A172 (cell line): ENCODE measurements at places on chromosomes 6 and 20. TPM values are rescaled to one million over a fixed set of nuclear protein-coding genes. Genes with fewer than 3 reads are reported as not detected.

- no peak for DNase-seq
These were observed 1.9 kb downstream of the TRIB3 start for GRCh38 chr20:382291-383115.

- no peak for DNase-seq
These were observed 22.6 kb downstream of the UCKL1 start for GRCh38 chr20:63933646-63934045.

DNA sequence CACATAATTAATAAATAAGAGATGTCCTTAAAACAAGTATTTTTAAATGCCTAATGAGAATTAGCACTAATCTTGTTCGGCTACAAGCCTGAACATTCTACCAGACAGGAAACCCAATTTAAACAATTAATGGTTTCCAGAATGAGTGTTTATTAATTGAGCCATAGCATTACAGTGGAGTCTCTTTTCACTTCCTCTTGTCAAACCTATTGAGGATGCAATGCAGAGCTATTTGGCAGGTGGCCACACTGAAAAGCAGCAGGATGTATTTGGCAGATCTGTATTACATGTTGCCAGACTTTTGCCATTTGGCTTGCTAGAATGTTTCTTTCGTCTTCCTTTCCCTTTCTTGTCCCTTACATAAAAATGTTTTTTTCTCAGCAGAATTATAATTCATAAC, 475.2 kb upstream of the MARCKS start:
- peak; percentile 14 for DNase-seq

- no peak for DNase-seq
These were observed 4.0 kb downstream of the LY6G6F start for GRCh38 chr6:31710523-31711219.

- no peak for DNase-seq
These were observed 183.6 kb upstream of the GMDS start for GRCh38 chr6:2429032-2429431.

- DNase-seq: peak; percentile 93
These were observed 664.8 kb upstream of the MMS22L start for GRCh38 chr6:97947841-97948240.

GRCh38 chr6:150169609-150170008, 26.8 kb downstream of the PPP1R14C start:
- peak; percentile 47 for DNase-seq

DNA sequence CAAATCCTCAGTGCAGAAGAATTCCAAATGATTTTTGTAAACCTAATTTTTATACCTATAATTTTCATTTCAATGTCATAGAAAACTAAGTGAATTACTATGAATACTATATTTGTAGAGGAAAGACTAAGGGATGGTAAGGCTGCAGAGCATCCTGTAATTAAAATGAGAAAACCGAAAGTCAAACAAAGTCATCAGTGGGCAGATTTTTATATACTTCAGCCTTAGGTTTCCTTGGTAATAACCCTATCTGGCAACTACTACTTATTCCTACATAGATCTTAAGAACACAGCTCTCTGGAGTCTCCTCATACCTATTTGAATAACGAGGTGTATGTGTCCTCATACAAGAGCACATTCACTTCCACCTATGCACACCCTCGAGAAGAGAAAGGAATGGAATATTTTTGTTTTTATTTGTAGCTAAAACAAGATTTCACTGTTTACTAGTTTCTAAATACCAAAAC, 117.9 kb upstream of the SGK1 start:
- DNase-seq: no peak

GRCh38 chr6:167122827-167123657, at the start of gene CCR6:
CCR6 (plus strand) TSS chr6:167123096; CDS start chr6:167136135, 13,039 bp downstream.
- no peak for DNase-seq

DNA sequence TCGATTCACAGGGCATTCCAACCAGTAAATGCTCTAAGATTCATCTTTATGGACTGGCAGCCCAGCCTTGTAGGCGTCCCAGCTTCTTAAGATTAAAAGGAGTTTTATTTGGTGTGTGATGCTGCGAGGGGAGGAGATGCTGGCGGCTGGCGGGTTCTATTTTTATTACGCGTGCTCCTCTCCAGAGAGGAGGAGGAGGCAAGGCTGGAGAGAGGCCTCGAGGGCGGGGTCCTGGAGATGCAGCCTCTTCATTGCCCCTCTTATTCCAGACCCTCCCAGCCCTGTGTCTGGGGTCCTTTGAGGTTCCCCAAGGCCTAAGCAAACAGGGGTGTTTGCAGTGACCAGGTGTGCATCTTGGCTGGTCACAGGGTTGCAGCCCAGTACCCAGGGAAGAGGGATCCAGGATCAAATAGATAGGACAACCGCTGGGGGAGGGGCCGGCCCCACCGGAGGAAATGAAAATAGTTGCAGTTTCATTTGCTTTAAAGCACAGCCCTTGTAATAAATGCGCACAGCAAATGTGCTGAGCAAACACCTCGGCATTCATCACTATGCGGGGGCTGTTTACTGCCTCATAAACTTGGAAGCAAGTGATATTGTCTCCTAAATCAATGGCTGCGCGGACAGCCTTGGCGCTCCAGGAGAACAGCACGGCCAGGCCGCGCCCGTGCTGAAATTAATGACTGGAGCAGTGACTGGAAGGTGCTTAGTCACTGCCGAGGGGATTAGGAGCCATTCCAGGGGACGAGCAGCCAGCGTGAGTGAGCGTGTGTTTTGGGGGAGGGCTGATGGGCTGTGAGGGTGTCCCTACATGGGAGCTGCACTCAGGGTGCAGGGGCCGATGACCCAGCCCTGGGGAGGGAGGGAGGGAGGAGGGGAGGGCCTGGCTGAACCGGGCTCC, 83.0 kb downstream of the TMEM242 start:
- peak; percentile 69 for DNase-seq

The NCOA5 gene
- total RNA-seq: 31.2 and 40.3 TPM in 2 replicates

The NRN1 gene
- 6.5 and 8.7 TPM in 2 replicates for total RNA-seq

The SRMS gene
- not detected in 2 replicates for total RNA-seq
